SW480 (cell line): ENCODE measurements at places on chromosomes 13 and 19.

DNA sequence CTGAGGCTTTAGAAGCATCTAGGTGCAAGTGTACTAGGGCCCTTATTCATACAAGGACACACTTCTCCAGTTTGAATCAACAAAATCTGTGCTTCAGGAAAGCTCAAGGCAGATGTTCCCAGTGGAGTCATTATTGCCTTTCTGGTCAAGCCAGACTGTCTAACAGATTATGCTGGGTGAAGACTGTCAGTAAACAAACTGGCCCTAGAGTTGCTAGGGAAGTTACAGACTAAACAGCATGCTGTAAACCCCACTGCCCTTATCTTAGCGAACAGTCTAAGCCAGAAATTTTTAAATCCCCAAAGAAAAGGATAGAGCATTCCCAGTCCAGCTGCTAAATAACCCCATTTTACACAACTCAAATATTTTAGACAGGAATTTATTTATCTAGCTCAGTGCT, 1701.3 kb upstream of the PRR20A start:
- no peak for DNase-seq

- DNase-seq: no peak
These were observed 13.5 kb downstream of the ATP7B start for GRCh38 chr13:51997641-51998330.

DNA sequence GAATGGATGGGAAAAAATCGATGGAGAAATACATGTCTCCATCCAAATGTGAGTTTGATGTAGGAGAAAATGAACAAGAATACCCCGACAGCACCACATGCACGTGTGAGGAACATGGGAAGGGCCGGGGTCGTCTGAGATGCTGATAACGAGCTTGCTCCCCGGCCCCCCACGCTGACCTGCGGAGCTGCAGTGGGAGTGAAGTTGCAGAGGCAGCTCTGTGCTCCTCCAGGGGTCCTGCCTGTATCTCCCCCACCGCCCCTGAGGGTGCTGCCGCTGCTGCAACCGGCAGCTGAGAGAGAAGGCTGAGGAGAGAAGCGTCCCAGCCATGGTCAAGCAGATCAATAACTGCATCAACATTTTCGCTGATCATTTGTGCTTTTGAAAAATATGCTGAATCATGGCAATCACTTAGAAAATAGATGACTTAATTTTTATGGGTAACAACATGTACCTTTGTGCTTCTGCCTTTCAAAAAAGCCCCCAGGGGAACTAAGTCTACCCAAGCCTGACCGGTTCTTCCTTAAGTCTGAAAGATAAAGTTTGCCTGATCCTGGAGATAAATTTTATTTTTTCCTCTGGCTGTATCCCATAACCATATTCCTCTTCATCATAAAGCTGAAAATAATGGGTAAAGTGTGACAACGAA, 18.2 kb upstream of the NAXD start:
- DNase-seq: no peak

GRCh38 chr13:87884884-87885283, 213.7 kb downstream of the SLITRK5 start:
- DNase-seq: peak; percentile 10

GRCh38 chr19:13033819-13034611, 38.7 kb downstream of the NFIX start:
- DNase-seq: peak; percentile 59

DNA sequence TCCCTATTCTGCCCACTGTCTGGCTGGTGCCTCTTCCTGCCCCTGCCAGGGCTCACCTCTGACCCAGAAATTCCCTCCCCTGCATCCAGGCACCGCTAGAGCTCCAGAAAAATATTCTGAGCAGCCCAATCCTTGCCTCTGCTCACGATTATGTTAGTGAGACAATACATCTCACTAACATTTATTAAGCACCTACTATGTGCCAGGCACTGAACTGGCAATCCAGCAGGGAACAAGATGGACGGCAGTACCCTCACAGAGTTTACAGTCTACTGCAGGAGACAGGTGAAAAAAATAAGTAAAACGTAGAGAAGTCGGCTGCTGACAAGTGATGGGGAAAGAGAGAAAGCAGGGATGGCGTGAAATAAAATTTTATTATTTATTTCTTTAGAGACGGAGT, 5.5 kb downstream of the TINCR start:
- DNase-seq: no peak

DNA sequence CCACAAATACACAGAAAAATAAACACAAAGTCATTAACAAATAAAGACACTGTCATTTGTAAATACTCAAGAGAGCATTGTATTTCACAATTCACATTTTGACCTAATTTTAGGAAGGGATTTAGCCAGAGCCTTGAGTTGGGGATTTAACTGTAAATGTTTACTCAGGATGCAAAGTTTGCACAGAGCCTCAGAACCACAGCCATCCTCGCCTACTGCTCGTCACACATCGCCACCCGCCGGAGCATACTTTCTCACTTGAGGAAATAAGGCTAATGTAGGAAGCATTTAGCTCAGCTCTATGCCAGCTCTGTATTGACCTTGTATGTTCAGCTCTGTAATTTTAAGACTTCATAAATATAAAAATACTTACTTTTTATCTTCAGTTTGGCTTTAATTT, 442.7 kb downstream of the OXGR1 start:
- DNase-seq: no peak

GRCh38 chr19:49255674-49256073, 69.3 kb downstream of the SLC6A16 start:
- DNase-seq: no peak

DNA sequence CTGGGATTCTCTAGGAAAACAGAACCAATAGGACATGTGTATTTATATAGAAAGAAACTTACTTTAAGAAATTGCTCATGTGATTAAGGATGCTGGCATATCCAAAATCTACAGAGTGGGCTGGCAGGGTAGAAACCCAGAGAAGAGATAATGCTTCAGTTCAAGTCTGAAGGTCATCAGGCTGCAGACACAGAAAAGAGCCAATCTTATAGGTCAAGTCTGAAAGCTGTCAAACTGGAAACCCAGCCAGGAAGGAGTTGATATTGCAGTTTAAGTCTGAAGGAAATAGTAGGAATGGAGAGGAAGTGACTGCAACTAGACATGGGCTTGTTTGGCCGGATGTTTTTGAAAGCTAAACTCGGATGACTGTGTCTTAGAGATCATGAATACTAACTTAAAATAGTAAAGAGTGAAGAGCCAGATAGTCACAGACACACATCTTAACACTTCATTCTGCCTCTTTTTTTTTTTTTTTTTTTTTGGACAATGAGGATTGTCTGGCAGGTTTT, 125.3 kb upstream of the GPC6 start:
- DNase-seq: no peak

DNA sequence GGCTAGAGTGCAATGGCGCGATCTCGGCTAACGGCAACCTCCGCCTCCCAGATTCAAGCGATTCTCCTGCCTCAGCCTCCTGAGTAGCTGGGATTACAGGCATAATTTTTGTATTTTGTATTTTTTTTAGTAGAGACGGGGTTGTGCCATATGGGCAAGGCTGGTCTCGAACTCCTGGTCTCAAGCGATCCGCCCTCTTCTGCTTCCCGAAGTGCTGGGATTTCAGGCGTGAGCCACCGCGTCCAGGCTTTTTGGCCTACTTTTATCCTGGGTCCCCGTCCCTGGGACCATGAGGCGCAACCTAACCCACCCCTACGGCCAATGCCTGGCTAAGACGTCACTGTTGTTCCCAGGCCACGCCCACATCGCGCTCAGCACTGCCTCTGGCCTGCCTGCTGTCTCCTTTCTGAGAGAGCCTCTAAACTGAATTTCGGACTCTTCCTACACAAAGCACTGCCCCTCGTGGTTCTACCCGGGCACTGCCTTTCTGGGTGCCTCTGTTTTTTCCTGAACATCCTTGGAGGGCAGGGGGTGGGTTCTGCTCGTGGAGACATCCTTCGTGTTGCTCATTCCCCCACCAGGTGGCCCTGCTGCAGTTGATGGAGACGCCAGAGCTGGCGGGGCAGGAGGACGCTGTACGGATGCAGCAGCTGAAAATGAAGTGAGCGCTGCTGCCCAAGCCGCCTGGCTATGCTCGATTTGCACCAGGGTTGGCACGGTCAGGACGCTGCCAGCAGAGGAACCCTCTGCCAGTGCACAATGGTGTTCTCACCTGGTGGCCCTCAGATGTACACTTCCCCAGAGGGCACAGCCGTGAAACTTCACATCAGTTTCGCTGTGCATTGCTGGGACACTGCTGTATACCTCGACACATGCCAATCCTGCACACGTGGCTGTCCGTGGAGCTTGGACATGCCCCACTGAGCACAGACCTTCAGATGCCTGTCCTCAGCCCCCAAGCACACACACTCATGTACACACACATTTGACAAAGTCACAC, 2.0 kb downstream of the REX1BD start:
- no peak for DNase-seq

- no peak for DNase-seq
These were observed 4.1 kb downstream of the TIMM13 start for GRCh38 chr19:2423071-2423914.

DNA sequence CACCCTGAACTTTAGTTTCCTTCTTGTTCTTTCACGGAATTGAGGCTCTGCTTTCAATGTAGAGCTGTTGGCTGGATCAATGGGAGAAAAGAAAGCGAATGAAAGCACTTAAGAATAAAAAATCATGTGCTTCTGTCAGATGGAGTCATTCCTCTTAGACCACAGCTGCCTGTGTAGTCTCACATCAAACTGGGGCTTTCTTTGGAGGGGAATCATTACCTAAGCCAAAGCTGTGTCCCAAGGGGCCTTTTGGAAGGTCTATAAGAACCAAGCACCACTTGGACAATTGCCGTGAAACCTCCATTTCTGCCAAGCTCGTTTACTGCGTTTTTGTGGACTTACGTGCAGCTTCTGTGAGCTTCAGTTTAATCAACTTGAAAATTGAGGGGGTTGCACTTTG, 44.2 kb upstream of the RNF113B start:
- DNase-seq: no peak

DNA sequence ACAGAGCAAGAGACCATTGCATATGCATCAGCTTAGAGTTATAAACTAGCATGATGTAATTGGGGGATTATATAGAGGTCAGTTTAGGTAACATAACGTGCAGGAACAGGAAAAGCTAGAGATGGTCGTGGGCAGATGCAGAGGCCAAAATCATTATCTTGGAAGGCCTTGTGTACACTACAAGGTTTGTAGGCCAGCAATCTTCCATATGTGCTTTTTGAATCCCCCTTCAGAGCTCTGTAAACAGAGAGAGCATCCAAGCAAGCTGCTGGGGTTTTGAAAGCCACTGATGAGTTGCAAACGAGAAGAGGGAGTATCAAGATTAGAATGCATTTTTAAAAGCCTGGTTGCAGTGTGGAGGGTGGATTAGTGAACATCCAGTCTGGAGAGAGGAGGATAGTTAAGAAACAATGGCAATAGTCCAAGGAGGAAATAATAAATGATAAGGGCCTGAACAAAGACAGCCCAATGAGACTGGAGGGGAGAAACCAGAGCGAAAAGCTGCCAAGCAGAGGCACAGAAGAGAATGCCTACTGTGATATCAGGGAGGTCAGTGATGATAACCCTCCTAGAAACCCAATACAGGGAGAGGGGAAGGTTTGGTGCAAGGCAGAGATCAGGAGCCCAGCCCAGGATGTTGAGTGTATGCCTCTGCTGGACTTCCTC, 109.6 kb downstream of the ZAR1L start:
- DNase-seq: no peak
